ENCODE measurements at places on chromosomes 16 and 17.

GRCh38 chr16:85062323-85062722 lies 34.7 kb downstream of the KIAA0513 start:
- DNase-seq = no peak

GRCh38 chr17:59838052-59838916 lies 54.5 kb downstream of the TUBD1 start:
- DNase-seq = no peak

DNA sequence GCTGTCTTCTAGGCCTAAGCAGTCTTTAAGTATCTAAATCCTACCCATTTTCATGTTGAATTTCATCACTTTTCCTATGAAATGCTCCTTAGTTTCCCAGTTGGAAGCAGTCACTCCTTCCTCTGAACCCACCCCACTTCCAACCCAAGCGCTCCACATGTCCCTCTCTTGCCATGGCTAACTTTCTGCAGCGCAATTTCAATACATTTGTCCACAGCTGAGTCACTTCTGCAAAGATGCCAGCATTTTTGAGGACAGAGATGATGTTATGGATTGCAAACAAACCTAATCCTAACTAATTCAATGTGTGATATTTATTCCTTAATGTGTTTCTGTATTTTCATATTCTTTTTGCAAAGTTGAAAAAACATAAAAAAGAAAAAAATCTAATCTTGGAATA lies 71.7 kb downstream of the HLF start:
- DNase-seq = no peak

- no peak for DNase-seq
Observed at GRCh38 chr17:68509141-68510057, 2.8 kb upstream of the PRKAR1A start.

GRCh38 chr16:27318392-27319256 lies 4.8 kb downstream of the IL4R start:
- DNase-seq = no peak

GRCh38 chr17:10186771-10187410 lies 11.5 kb downstream of the GAS7 start:
- no peak for DNase-seq

GRCh38 chr17:79290726-79291125 lies 216.1 kb downstream of the ENGASE start:
- no peak for DNase-seq

GRCh38 chr17:28963055-28963611 lies 11.8 kb upstream of the PHF12 start:
- DNase-seq = no peak

- DNase-seq = no peak
Observed at GRCh38 chr16:10522966-10523365, 57.4 kb downstream of the EMP2 start.

GRCh38 chr16:86180244-86180643 lies 281.3 kb downstream of the IRF8 start:
- no peak for DNase-seq

GRCh38 chr16:50248845-50249244 lies 17.5 kb upstream of the ADCY7 start:
- DNase-seq = no peak

DNA sequence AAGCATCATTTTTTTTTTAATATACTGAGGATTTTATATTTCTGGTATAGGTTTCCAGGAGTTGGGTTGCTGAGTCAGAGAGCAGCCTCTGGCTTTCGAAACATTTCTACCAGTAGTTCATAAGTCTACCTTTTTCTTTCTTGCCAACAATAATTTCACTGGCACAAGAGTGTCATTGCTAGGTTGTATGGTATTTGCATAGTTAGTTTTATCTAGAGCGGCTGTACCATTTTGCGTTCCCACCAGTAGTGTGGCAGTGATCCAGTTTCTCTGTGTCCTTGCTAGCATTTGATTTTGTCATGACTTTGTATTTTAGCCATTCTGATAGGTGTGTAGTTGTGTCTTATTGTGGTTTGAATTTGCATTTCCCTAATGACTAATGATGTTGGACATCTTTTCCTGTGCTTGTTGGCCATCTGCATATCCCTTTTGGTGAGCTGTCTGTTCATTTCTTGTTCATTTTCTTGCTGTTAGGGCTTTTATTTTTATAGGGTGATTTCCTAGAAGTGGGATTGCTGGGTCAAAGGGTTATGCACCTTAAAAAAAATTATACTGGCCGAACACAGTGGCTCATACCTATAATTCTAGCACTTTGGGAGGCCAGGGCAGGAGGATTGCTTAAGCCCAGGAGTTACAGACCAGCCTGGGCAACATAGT lies 39.9 kb downstream of the SNX29 start:
- no peak for DNase-seq

- peak; percentile 22 for DNase-seq
Observed at GRCh38 chr16:49578435-49579024, 204.9 kb downstream of the C16orf78 start.

GRCh38 chr17:31564883-31565301 lies 173.4 kb downstream of the RAB11FIP4 start:
- no peak for DNase-seq

- no peak for DNase-seq
Observed at GRCh38 chr16:58102665-58103392, 26.4 kb downstream of the CFAP20 start.

- DNase-seq = no peak
Observed at GRCh38 chr17:50787106-50787505, 19.8 kb upstream of the ANKRD40CL start.

DNA sequence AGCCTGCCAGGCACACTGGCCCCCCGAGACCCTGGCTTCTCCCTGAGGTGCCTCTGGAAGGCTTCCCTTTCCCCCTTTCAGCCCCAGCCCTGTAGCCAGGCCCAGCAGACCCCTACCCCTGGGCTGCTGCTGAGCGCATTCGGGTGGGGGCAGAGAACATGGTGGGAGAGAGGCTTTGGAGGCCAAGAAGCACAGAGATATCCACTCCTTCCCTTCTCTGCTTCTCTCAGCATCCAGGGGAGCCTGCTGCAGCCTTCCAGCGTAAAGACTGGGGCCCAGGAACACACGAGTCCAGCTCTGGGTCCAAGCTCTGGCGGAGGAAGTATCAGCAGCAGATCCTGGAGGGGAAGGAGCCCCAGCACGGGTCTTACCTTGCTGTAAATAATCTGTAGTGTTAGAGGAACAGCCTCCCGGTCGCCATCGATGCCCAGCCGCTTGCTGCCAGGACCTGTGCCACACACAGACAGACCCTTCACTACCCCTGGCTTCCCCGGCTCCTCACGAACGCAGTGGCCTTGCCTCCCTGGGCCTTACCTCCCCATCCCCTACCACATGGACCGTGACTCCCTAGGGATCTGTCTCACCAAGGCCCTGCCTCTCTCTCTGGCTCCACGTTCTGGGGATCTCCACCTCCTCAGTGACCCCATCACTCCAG lies 17.0 kb upstream of the PIK3R6 start:
- no peak for DNase-seq

GRCh38 chr17:45092911-45093430 lies 31.9 kb downstream of the NMT1 start:
- DNase-seq = no peak

- DNase-seq = no peak
Observed at GRCh38 chr17:17355426-17355825, 52.3 kb downstream of the NT5M start.

DNA sequence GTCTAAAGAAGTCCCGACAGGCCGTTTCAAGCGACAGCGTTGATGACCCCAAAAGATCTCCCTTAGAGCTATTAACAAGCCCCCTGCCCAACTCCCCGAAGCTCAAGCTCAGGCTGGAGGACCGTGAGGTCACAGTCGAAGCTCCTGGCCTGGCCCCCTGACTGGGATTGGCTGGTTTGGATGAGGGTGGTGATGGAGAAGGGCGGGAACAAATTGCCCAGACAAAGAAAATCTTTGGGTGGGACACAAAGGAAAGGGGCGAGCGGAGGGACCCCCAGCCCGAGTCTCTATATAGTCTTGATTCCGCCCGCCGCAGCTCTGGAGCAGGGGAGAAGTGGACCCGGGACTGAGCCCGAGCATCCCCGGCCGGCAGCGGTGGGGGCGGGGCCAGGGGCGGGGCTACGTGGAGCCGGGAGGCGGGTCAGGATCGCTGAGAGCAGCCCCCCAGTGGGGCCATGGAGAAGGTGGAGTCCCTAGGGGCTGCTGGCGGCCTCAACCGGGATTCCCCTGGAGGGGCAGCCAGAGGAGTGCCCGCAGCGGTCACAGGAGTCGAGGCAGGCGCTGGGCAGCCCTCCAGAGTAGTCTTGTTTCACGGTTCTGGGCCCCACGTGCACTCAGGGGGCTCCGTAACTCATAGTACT lies 982 bp upstream of the NEURL4 start:
- peak; percentile 66 for DNase-seq

DNA sequence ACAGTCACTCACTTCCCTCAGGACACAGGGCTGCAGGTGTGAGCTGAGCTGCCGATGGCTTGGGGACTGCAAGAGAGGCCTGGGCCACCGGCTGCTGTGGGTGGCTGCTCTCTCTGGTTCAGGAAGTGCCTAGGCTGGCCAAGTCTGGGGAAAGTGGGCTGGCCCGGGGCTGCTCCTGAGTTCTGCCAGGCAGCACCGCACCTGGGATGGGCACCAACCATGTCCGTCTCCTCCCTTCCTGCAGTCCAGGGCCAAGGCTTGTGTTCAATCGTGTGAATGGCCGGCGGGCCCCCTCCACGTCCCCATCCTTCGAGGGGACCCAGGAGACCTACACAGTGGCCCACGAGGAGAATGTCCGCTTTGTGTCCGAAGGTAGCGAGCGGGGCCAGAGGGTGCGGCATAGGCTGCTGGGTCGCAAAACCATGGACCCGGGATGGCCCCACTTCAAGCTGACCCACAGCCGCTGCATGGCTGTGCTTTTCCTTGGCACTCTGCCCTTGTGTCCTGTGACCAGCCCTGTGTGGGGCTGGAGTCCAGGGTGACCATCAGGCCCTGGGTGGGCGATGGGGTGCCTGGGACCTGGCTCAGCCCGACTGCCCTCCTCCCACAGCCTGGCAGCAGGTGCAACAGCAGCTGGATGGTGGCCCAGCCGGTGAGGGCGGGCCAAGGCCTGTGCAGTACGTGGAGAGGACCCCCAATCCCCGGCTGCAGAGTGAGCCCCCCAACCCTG lies 1.8 kb upstream of the WDR90 start:
- DNase-seq = no peak

- DNase-seq = no peak
Observed at GRCh38 chr17:67753026-67753425, 35.3 kb downstream of the NOL11 start.

- DNase-seq = no peak
Observed at GRCh38 chr16:49342336-49343265, 31.0 kb upstream of the C16orf78 start.

DNA sequence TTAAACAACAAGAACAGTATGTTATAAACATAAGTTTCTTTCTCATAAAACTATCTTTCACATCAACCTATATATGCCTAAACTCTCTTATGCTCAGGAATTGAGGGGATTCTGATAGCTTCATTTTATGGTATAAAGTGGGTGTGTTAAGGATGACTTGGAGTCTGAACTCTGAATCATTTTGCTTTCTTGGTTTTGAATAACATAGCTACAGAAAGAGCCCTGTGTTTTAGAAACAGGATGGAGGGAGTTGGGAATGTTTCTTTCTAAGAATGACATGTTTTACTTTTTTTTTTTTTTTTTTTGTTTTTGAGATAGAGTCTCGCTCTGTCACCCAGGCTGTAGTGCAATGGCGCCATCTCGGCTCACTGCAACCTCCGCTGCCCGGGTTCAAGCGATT lies 50.1 kb downstream of the RHOT1 start:
- no peak for DNase-seq

- DNase-seq = no peak
Observed at GRCh38 chr17:81097943-81098308, 63.0 kb downstream of the BAIAP2 start.

DNA sequence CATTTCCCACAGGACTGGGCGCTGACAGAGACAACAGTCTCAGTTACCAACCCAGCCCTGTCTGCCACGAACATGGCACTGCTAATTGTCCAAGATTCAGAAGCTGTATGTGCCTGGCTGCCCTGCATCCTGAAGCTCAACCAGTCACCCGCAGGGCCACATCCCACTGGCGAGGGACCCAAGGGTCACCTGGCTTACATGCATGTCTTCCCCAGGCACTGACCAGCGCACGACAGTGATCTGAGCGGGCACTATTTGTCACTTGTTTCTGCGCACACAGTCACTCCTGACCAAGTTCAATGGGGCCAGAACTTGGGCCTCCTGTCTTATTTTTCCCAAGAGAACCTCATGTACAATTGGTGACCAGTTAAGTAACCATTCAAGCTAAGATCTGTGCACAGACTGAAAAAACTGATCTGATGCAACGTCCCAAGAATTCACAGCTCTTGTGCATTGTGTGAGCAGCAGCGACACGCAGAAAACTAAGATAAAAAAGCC lies 13.1 kb downstream of the USP7 start:
- DNase-seq = no peak

- no peak for DNase-seq
Observed at GRCh38 chr16:1156055-1156982, 3.4 kb downstream of the CACNA1H start.

DNA sequence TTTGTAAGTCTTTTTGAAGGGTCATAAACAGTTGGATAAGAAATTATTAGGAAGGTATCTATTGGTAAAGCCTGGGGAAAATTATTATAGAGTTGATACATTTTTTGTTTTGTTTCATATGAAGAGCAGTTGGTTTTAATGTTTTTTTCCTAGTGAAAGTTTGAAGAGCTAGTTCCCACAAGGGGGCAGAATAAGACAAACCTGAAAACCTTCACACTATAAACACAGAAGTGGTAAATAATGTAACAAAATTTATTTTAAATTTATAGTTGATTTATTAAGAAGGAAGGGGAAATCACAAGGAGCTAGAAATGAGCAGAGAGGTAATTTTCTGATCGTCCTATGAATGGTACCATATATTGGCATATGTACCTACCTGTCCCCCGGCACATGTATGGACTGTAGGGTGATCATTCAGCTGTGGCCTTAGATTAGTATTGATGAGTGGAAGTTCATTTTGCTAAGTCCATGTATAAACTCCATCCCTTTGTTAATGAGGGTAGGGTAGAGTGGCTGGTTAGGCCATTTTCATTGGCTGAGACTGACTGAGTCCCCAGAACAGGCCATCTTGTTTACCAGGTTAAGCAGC lies 116.3 kb downstream of the TANC2 start:
- no peak for DNase-seq

- DNase-seq = no peak
Observed at GRCh38 chr16:87601401-87601981, 817 bp upstream of the JPH3 start.

DNA sequence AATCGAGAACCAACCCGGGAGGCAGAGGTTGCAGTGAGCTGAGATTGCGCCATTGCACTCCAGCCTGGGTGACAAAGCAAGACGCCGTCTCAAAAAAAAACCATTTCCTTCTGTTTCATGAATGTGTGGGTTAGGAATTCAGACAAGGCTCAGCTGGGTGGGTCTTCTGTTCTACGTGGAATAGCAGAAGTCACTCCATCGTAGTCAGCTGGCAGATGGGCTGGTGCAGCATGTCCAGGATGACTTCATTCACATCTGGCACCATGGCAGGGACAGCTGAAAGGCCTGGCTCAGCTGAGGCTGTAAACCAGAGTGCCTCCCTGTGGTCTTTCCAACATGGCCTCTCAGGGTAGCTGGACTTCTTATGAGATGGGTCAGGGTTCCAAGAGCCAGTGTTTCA lies 89.0 kb downstream of the C17orf67 start:
- DNase-seq = no peak

- DNase-seq = no peak
Observed at GRCh38 chr16:78116946-78117345, 17.5 kb downstream of the WWOX start.
